CD14-positive monocyte (primary cell): ENCODE measurements at places on chromosomes 7 and 10.

GRCh38 chr10:70784471-70784870 is 706 bp downstream of the TBATA start:
- DNase-seq = peak; percentile 42

DNA sequence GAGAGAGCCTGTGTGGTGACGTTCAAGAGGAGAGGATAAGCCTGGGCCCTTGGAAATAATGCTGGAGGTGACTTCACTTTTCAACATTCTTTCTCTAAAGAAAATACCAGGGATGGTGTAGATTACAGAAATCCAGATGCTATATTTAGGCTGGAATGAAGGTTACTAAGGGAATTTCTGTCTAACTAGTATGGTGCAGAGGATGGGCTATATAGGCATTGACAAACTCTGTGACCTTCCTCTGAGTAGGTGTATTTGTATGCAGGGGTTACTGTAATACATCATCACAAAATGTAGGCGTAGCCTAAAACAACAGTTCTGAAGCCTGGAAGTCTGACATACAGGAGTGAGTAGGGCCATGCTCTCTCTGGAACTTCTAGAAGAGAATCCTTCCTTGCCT is 155.3 kb upstream of the INHBA start:
- no peak for DNase-seq

- DNase-seq = peak; percentile 47
Measured at GRCh38 chr10:69449841-69450240, 1.4 kb upstream of the TSPAN15 start.

- no peak for DNase-seq
Measured at GRCh38 chr10:90921906-90922305, 1.0 kb upstream of the ANKRD1 start.
